ENCODE measurements at places on chromosomes 5 and 9.

GRCh38 chr5:44536650-44537260, 147.5 kb upstream of the FGF10 start:
- no peak for DNase-seq

DNA sequence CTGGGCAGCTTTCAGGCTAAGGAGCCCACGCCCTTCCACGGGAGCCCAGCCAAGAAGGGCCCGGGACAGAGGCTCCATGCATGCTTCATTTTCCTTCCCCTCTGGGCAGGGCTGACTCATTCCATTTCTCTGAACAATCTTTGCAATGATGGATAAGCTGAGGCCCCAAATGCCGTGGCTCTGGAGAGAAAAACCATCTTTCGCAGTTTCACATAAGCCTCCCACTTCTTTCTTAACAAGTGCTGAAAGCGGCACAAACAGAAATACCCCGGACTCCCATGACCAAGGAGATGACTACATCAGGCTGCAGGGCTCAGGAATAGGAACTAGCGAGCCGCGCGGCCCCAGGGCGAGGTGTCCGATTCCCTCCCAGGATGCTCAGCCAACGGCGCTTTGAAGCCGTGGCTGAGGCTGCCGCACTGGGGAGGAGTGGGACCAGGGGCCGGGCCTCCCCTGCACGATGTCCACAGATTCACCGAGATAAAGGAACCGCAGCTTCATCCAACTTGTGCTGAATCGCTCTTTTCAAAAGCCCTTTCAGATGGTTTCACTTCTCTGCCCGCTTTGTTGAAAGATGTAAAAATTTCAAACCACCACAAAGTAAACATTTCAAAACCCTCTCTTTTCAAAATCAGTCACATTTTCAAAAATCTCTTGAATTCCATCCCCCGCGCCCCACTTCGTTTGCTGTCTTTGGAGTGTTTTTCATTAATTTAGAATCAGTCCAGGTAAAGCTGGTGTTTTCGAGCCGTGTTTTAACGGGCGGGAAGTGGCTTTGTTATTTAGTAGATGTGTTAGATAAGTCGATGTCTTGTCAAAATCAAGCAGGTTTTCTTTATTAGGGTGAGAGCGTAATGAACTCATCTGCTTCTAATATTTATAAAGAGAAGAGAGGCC, 96.5 kb upstream of the LMX1B start:
- peak; percentile 36 for DNase-seq

DNA sequence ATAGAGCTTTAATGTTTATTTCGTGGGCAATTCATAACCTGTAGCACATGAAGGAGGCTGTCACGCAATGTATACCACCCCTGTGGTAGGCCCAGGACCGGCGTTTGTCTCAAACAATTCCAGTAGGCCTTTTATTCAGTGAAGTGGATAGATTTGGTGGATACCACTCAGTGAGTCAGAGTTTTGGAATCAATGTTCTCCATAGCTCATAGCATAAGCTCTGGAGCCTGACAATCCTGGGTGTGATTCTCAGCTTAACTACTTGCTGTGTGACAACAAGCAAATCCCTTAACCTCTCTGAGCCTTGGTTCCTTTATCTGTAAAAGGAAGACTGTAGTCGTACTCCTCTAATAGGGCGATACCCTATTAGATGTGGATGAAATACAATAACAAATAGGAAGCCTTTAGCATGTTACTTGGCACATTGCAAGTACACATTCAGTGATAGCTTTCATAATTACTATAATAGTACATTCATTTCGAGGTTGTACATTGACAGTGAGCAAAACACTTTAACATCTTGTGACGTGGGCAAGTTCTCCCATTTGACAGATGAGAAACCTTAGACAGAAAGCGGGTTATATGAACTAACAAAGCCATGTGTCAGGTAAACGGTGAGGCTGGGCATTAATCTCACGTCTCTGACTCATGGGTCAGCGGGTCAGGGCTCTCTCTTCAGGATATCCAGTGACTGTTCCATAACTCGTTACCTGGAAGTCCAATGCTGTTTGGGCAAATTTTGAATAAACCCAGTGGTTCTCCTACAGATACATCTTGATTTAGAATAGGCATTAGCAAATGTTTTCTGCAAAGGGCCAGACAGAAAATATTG, 130.8 kb downstream of the C9orf152 start:
- no peak for DNase-seq

GRCh38 chr9:15392363-15392762, 30.3 kb upstream of the SNAPC3 start:
- DNase-seq = no peak

GRCh38 chr5:80243567-80243966, 12.3 kb downstream of the SERINC5 start:
- DNase-seq = no peak
